CD4-positive, alpha-beta T cell (primary cell): ENCODE measurements at places on chromosomes 1 and 21. TPM values are rescaled to one million over a fixed set of nuclear protein-coding genes. Genes with fewer than 3 reads are reported as not detected.

DNA sequence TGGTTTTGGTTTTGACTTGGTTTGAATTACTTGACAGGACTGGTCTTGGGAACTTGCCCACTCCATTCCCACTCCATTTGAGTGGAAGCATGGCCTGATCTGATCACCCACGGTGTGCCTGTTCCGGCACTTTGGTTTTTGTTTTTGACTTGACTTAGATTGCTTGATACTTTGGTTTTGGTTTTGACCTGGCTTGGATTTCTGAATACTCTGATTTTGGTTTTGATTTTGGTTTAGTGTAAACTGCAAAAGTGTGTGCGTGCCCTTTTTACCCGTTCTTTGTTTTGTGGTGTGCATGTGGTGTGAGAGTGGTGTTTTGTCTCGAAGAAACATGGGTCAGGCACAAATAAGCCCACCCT lies 50.0 kb downstream of the ADCY10 start:
- no peak for DNase-seq

DNA sequence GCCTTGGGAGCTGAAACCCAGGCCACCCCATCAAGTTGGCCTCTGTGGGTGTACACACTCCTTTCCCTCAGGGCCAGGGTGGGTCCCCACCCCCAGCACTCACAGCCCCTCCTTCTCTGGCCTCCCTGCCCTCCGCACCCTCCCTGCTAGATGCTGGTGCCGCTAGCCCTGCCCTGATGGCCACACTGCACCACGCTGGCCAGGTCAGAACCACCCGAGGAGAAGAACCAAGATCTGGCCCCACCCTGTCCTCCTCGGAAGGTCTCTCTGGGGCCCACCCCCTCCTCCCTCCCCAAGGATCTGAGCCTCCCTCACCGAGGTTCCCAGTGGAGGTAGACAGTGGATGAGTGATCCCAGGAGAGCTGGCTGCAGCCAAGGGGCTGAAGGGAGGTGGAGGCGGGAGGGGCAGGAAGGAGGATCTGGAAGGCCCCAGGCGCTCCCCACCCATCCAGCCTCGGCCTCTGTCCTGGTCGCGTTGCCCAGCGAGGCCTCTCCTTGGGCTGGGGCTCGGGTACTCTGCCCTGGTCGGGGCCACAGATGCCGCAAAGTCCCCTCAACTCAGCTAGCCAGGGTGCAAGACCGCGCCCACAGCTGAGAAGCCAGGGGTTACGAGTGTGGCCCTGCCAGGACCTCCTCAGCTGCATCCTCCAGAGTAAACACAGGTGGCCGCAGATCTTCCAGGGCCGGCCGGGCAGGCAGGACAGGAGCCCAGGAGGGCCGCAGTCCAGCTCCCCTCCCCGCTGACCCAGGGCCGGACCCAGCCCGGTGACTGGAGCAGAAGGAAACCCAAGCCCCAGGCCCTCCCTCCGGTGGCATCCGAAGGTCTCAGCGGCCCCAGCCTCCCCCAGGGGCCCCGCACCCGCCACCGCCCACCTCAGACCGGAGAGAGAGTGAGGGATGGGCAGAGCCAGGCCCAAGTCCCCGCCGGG lies 5.2 kb downstream of the B3GALT6 start:
- DNase-seq: no peak

DNA sequence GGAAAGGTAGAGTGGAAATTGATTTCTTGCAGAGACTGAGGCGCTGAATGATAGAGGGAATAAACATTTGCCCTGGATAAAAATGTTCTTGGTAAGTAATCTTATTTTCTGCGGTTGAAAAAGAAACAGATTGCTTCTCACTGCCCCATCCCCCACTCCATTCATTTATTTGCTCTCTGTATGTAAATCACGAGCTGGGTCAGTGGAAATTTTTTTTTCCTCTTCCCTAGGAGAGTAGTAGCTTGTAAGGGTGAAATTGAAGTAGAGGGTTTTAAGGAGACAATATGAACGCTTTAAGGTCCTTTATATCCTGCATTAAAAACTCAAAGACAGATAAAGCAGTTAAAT lies 1.4 kb upstream of the BRINP3 start:
- no peak for DNase-seq

DNA sequence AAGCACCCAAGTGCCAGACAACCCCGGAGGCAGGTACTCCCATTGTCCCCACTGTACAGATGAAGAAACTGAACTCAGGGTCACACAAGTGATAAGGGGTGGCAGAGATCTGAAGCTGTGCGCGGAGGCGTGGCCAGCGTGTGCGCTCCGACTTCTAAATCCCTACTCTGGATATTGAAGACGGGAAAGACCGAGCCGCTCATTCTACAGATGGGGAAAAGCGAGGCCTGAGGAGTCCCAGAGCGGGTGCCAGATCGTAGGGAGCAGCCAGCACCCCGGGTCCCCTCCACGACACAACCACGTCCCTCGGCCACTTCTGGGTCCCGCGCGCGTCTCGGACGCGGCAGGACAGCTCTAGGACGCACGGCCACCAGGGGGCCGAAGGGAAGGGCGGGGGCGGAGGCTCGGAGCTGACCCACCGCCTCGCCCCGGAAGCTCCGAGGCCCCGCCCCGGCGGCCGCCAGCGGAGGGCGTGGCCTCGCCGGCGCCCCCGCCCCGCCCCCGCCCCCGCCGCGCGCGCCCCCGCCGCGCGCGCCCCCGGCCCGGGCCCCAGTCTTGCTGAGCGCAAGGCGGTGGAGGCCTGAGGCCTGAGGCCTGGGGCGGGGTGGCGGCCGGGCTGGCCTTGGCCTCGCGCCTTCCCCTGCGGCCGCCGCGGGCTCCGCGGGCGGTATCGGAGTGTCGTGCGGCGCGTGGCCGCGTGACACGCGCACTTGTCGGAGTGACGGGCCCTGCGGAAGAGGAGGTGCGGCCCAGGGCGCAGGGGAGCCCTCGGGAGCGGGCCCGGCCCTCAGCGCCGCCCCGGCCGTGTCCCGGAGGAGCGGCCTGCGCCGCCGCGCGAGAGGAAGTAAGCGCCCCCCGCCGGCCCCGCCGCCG lies at the start of gene H6PD:
TSS of gene H6PD (plus strand) at position 552 of the 873 bp plus-strand sequence. CDS start 10,161 bp downstream, outside the sequence.
- DNase-seq: peak; percentile 62

DNA sequence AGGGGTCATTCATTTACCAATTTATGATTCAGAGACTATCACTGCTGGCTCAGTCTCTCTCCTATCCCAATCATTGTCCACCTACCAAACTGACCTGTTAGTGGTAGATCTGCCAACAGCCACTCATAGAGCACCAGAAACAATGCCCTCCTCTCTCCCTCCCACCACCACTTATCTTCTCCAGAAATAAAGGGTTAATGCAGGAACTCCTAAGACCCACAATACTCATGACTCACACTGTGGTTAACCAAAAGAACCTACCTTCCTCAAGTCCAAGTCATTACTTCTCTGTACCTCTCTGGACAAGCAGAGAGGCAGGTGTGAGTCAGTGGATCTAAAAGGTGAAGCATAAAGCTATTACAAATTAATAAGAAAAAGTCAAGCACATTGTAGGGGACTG lies 40.9 kb upstream of the CAMK1G start:
- DNase-seq: no peak

DNA sequence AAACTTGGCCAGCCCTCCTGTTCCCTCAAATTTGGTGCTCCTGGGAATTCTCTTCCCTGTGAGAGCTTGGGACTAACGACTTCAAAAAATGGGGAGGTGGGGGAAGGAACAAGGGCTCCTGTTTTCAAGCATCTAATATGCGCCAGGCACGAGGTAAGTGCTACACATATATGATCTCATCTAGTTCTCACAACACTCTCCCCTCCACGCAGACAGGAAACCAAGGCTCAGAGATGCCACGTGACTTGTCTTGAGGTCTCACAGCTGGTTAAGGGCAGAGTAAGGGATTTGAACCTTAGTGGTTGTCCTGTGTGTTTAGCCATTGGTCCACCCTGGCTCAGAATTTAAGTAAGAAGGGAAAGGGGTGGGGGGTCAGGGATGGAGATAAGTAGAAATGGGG lies 125.9 kb downstream of the DMRTB1 start:
- peak; percentile 72 for DNase-seq

The NLRP3 gene
- 8.5 TPM for total RNA-seq

DNA sequence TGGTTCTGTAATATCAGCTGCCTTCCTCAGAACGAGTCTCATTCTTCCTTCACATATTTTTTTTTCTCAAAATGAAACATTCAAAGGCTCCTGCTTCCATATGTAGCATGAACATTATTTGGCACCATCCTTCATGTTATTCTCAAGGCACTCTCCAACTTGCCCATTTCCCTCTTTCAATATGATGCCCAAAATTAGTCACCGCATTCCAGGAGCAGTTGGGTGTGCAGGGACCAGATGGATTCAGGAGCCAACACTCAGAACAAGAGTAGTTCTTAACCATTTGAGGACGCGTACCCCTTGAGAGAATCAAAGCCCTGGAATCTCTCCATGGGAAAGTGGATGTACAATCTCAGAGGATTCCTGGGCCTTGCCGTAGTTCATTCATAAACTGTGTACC lies 50.3 kb downstream of the KCNK1 start:
- DNase-seq: no peak

- DNase-seq: no peak
Observed at GRCh38 chr1:30328401-30329262, 394.8 kb downstream of the MATN1 start.

- DNase-seq: no peak
Observed at GRCh38 chr1:37725851-37726613, 33.7 kb downstream of the CDCA8 start.

DNA sequence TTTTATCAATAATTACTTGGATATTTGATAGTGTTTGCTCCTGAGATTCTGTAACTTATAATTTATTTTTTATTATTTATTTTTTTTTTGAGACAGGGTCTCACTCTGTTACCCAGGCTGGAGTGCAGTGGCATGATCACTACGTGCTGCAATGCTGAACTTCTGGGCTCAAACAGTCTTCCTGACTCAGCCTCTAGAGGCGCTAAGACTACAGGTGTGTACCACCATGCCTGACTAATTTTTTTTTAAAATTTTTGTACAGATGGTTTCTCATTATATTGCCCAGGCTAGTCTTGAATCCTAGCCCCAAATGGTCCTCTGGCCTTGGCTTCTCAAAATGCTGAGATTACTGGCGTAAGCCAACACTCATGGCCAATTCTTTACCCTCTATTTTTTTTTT lies 845.5 kb upstream of the ADGRL4 start:
- DNase-seq: no peak

GRCh38 chr1:51726544-51727225 lies 109.8 kb downstream of the OSBPL9 start:
- no peak for DNase-seq

The PAPPA2 gene
- not detected for total RNA-seq

GRCh38 chr1:43986712-43987111 lies 4.7 kb upstream of the CCDC24 start:
- DNase-seq: no peak

DNA sequence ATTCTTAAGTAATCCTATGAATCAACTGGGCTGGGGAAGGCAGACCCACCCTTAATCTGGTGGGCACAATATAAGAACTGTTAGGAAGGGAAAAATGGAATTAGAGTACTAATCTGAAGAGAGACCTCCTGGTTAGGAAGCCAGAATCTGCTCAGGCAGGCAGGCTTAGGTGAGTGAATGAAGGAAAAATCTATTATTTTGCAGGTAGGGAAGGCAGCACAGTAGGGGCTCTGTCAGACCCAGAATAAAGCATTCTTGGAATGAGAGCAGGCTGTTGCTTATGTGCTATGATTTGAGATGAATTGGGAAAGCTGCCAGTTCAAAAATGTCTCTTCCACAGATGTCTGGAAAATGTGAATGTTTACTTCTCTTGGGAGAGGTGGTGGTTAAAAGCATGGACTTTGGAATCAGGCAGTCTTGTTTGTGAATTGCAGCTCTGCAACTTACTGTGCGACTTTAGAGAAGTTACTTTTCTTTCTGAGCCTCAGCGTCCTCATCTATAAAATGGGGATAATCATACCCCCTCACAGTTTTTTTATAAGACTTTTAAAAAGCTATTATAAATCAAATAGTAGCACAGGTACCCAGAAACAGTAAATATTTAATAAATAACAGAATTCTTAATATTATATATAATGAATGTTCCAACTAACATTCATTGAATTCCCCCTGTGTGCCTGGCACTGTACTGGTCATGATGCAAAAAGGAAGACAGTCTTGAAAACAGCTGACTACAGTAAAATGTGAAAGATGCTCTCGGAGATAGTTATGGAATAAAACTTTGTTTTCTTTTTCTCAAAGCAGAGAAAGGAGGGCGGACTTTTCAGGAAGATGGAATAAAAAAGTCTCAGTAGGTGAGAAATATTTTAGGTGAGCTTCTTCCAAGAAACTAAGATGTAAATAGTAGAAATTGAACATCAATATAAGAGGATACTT lies 15.3 kb upstream of the ZNF644 start:
- no peak for DNase-seq

The KIF21B gene
- 64.5 TPM for total RNA-seq

- peak; percentile 59 for DNase-seq
Observed at GRCh38 chr1:24321697-24322469, 2.7 kb downstream of the GRHL3 start.

- DNase-seq: no peak
Observed at GRCh38 chr1:57131257-57131656, 165.4 kb upstream of the C8B start.

DNA sequence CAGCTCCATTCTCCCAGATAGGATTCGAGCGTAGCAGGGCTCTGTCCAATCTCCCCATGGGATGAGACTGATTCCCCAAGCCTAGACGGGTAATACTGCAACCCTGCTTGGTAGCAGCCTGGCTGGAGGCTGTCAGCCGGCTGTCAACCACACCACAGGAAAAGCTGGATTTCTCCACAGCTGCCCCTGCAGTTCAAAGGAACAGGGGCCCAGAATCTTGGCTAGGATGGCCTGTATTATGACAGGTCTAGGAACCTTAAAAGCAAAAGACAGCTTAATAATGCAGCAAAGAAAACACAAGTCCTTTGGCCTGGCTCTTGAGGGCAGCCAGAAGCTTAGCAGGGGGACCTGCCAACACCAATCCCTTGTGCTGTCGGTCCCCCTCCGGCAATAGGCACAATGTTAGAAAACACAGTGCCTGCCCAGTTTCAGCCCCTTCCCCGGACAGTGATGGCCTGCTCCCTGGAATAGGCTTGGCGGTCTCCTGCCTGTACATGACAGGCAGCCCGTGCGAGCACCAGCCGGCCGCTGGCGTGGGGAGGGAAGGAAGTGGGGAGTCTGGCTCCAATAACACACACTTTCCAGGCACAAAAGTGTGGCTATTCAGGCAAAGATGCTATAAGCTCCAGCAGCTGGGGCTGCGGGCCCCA lies 90.5 kb downstream of the TRABD2B start:
- no peak for DNase-seq

- DNase-seq: no peak
Observed at GRCh38 chr1:79052829-79053449, 46.4 kb upstream of the ADGRL4 start.
